Stimulated activated CD4-positive, alpha-beta T cell treated with anti-CD3 and anti-CD28 coated beads, Interleukin-12 subunit alpha, Interleukin-12 subunit beta, amount 100 ng/mL, for 4 hours (primary cell): ENCODE measurements at places on chromosomes 11 and 22.

GRCh38 chr11:69926376-69927050, 107.3 kb upstream of the FGF3 start:
- no peak for DNase-seq

DNA sequence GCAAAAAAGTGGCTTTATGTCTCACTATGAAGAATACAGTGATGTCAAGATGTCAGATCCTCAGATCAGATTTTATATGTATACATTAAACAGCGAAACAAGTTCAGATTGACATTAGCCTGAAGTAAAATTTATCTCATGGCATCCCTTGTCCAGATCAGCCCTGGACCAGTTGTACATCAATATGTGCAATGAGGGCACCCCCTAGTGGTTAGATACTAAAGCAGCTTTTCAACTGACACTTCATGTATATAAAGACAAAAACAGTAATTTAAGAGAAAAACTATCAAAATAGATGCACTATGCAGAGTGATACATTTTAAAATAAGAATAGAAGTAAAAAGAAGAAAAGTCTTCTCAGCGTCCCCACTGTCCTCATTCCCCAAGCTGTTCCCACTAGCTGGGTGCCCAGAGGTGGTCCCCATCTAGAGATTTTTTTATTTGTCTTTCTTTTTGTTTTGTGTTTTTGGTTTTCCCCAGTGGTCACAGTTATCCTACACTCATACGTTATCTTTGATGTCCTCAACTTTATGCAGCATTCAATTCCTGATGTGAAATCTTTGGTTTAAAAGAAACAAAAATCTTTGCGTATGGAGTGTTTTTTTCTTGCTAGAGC, 2193.4 kb upstream of the RAG2 start:
- DNase-seq: no peak

DNA sequence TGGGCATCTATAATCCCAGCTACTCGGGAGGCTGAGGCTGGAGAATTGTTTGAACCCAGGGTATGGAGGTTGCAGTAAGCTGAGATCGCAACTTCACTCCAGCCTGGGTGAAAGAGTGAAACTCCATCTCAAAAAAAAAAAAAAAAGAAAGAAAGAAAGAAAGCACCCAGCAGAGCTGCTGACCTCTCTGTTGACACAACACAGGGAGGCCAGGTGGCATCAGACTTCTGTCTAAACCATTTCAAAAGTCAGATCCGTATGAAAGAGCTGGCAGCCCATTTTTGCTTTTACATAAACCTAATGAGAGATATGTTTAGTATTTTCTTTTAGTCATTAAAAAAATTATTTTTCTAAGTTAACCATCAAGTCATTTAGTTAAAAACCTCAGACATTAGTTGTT, 64.4 kb upstream of the RRM1 start:
- no peak for DNase-seq

GRCh38 chr11:15095736-15096228, 18.9 kb upstream of the INSC start:
- DNase-seq: no peak

DNA sequence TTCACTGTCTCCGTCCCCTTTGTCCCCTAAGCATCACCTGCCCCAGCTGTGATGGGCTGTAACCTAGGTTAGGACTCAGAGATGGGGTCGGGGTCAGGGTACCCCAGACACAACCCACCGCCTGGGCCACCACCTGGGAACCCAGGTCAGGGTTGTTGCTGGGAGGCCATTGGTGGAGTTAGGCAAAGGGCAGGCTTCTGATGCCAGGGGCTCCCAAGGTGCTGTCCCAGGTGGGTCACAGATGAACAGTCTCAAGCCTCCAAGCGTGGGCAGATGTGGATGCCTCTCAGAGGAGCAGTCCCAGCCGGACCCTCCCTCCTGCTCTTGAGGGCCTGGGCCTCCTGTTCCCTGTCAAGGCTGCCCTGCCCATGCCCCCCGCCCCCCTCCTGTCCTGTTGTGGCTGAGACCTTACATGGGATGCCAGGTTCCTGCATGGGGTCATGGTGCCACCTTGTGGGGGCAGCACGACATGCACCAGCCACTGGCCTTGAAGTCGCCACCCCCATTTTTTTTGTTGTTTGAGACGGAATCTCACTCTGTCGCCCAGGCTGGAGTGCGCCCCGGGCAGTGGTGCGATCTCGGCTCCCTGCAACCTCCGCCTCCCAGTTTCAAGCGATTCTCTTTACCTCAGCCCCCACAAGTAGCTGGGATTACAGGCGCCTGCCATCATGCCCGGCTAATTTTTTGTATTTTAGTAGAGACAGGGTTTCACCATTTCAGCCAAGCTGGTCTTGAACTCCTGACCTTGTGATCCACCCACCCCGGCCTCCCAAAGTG, 12.1 kb downstream of the GATD1 start:
- DNase-seq: peak; percentile 56

GRCh38 chr22:19576460-19577421, 52.5 kb upstream of the CLDN5 start:
- DNase-seq: peak; percentile 44

- no peak for DNase-seq
These were observed 394 bp downstream of the KIAA1671 start for GRCh38 chr22:24952837-24953383.

- no peak for DNase-seq
These were observed 49.7 kb downstream of the TRIOBP start for GRCh38 chr22:37746366-37747079.

DNA sequence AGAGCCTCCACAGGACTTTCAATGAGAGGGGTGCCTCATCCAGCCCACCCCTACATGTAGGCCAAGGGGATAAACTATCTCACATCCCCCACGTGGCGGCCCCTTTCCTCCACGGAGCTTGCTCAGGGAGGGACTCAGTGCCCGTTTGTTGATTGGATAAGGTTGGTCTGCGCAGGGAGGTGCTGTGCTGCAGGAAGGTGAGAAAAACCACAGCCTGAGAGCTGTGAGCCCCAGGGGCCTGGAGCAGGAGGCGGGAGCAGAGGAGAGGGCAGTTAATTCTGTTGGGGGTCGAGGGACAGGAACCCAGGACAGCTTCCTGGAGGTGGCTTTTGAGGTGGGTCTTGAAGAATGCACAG, 31.9 kb upstream of the ATXN10 start:
- DNase-seq: no peak

DNA sequence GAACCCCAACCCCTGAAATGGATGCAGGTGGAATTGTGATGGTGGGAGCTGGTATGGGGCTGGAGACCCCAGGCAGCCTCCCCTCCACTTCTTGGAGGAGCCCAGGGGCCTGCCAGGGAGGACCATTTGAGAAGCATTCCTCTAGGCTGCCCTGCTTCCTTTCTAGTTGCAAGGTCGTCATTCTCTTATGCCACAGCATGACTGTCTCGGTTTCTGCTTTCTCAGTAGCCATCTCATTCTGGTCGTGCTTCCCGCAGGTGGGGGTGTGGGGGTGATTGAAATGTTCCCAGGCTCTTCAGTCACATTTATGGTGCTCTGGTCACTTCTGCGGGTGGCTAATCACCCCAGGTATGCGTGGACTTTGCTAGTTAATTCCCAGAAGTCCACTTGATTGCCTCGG, 223.7 kb upstream of the TBCEL start:
- no peak for DNase-seq

GRCh38 chr11:12679471-12679870, 5.2 kb downstream of the TEAD1 start:
- no peak for DNase-seq

DNA sequence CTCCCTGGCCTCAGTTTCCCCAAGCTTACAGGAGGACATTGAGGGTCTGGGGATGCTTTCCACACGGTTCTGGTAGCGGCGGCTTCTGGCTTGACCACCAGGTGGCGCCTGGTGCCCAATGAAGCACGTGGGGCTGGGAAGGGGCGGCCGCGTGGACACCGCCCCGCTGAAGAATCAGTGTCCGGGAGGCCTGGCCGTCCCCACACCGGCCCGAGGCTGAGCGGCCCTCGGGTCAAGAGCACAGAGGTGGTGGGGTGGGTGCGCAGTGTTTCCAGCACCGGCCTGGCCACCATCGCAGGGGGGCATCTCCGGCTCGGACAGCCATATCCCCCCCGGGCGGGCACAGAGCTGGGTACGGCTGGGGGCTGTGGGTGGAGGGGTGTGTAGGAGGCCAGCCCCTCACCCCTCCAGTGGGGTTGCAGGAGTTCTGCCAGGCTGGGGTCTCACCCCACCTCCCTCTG, 27.8 kb upstream of the PPARA start:
- DNase-seq: peak; percentile 78
